ENCODE measurements at places on chromosomes 13 and 19.
A peak's percentile ranks its signal among the peaks of the same experiment; 100 is the strongest.

DNA sequence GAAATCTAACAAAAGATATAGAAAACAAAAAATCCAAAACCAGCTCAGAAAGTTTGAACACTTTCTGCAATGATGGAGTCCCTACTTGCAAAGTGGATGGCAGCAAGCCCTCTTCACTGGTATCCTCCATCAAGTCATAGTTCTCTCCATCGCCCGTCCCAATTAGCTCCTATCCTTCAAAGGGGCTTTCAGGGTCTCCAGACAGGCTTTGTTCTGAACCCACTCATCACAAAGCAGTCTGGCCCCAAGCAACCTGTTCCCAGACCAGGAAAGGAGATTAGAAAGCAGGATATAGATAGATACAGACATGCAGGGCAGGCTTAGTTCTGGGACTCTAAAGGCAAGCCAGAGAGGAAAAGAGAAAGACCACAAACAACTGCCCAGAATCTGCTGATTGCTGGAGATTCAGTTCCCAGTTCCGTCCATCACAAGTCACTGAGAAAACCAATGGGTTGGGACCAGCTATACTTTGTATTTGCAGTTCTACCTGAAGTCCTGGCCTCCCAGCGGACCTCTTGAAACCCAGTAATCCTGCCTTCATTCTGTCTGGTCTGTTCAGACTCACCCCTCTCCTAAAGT is 47.2 kb upstream of the EPHX3 start:
- no peak for DNase-seq

- no peak for DNase-seq
Measured at GRCh38 chr13:32893176-32893575, 123.0 kb upstream of the KL start.

DNA sequence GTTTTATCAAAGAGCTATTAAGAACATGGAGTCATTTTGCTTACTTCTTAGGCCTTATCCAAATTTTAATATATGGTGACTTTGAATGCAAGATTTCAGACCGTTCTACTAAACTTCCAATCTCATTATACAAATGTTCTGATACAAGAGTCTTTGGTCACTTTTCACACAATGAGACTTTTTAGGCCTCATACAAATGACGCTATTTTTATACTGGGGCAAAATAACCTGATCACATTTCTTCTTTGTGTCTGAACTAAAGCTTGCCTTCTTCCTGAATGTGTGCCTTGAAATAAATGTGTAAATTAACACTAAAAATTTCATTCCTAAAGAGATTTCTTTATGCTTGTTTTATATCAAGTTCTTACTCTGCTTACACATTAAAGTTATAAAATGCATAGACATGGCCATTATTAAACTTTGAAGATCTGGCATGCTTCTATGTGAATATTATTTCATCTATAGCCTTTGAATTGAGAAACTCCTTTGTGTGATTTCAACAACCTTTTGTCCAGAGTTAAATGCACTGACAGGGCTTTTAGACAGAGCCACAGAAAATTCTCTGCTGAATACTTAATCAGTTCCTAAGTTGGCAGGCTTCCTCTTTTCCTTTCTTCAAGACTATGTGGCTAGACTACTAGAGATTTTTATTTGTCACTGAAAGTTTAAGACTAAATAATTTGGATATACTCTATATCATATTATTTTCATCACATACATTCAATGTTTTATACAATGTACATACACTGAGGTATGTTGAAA is 86.1 kb downstream of the EDNRB start:
- no peak for DNase-seq

DNA sequence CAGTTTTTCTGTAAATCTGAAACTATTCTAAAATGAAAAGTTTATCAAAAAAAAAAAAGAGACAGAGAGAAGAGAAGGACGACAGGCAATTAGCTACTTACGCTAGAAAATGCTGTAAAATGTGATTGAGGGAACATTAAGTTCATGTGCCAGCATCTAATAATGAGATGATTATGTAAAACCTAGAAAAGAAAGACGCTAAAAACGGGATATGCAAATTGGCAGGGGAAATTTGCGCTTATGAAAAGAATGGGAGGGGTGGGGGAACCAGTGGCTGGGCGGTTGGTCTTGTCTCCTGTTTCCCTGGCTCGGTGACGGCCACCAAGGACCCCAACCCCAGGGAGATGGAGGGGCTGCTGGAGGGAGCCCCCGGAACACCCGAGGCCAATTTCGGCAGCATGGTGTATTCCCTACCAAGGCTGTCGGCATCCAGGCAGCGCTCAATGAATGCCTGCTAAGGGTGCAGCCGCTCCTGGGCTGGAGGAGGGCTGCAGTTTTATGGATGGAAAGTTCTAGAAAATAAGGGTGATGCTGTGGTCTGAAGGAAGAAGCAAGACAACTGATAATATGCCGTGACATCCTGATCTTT is 34.2 kb downstream of the GNG7 start:
- no peak for DNase-seq

GRCh38 chr13:40231311-40231710 is 435.1 kb downstream of the FOXO1 start:
- no peak for DNase-seq

DNA sequence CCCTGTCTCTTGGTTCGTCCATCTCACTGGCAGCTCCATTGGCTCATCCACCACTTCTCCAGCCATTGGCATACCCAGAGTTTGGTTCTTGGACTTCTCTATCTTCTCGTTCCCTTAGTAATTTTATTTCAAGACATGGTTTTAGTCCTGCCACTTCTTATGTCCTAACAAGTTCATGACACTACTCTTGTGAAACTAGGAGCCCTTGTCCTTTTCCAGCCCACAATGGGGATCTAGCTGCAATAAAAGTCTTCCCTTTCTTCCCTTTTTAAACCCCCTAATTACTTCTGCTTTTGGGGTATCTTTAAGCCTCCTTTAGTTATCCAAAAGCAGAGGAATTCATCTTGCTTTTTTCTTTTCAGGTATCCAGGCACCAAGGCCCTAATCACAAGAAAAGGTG is 2.9 kb upstream of the RCBTB2 start:
- DNase-seq: no peak

DNA sequence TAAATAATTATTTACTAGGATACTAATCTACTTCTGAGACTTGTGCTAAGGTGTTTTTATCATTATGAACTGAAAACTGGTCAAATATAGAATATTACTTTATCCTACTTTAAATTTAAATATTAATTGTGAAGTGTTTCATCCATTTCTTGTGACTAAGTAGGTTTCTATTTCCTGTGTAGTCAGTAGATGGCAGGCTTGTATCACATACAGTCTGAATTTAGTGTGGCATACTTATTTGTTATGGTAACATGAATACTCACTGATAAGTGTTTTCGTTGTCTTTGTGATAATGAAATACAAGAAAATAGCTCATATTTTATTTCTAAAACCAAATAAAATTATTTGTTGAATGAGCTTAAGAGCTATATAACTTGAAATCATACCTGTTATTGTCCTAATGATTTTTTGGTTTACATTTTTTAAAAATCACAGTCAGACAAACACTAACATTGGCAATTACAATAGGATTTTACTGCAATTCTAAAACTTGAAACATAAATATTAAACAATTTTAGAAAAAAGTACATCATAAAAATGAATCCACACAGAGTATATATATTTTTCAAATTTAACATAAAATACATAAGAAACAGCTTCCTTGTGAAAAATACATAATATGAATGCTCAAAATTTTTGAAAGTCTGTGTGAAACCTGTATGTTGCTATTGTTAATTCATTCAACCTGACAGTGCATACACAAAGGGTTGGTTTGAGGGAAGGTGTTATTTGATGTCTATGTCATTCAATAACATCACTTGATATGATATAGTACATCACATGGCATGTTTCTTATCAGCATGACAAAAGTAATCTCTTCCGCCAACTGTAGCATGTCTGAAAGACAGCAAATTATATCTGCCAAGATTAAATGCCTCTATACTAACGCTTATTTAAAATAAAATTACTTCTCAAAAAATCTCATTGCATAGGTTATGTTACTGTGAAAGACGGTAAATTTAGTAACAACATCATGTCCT is 904.8 kb upstream of the PCDH20 start:
- DNase-seq: peak; percentile 1

GRCh38 chr19:17873786-17874757 is 2.3 kb downstream of the SLC5A5 start:
- peak; percentile 28 for DNase-seq

DNA sequence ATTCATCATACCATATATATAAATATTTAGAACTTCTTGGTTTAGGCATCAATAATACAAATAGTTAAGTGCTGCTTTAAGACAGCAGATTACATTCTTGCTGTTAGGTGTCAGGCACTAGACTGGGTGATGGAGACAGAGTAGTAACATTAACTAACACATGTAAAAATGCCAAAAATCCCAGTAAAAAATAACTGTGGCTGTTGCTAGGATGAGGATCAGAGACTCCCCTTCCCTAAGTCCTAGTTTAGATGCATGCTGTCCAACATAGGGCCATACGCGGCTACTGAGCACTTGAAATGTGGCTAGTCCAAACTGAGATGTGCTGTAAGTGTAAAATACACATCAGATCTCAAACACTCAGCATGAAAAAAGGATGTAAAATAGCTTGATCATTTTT is 94.7 kb downstream of the CDADC1 start:
- DNase-seq: no peak

- DNase-seq: peak; percentile 90
Measured at GRCh38 chr19:54189145-54189734, at the start of gene MBOAT7. Gene MBOAT7 (minus strand): TSS chr19:54189580. CDS start chr19:54188508, 1,072 bp downstream.

DNA sequence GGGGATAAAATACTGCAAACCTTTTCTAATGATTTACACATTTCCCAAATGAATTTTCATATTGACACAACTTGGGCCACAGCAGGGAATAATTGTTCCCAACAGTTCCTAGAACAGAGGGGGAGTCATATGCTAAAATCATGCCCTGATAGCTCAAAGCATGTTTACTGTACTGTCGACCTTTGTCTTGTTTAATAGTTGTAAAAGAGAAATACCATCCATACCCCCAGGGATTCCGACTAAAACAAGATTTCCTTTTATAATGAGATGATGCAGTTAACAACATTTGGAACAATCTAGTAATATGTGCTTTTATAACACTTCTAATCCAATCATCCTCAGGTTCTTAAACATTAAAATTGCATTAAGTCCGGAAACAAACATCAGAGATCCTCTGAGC is 759.7 kb downstream of the OLFM4 start:
- DNase-seq: no peak

DNA sequence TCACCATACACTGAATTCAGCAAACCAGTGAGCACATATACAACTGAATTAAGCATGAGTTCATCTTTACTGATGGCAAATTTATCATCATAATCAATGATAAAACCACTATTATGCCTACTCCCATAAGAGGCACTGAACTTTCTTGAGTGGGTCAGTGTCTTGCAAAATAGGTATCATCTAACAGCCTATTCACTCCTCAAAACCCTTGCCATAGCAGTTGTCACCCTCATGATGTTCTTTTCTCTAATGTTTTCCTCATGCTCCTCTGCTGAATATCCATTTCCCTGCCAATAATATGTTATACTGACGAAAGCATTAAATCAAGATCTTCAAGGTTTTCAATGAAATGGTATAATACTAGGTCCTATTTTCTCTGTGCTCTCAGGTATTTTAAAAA is 5.6 kb downstream of the ARGLU1 start:
- no peak for DNase-seq

DNA sequence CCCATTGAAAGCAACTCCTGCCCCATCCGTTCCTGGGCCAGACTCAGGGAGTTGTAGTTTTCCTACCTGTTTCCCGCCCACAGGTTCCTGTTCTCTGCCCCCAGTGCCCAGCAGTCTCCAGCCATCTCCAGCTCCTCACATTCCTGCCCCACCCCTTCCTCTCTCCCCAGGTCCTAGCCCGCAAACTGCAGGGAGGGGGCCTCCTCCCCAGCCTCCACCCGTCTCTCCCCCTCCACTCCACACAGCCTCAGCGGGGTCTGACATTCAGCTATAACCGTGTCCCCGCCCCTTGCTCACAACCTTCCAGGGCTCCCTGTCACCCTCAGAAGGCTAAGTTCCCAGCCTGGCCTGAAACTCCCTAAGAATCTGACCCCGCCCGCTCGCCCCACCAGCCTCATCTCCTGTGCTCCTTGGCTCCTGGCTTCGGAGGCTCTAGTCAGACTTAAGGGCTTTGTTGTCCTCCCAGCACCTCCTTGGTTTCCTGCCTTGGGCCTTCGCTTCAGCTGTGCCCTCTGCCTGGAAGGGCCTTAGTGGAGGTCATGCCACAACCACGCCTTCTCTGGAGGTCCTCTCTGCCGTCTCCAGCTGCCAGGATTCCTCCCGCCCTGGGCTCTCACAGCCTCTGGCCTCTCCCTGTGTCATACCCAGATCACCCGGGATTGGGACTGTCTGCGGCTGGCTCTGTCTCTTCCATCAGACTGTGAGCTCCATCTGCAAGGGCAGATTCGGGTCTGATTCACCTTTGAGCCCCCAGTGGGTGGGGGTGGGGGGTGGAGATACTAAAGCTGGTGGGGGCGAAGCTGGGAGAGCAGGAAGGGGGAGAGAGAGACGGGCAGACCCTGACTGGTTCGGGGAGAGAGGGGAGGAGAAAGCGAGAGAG is 5.1 kb upstream of the SPACA6 start:
- DNase-seq: peak; percentile 54

- no peak for DNase-seq
Measured at GRCh38 chr13:40123962-40124632, 468.6 kb downstream of the COG6 start.

- DNase-seq: no peak
Measured at GRCh38 chr13:34857558-34858325, 84.3 kb upstream of the NBEA start.

GRCh38 chr19:10222201-10222890 is 8.8 kb downstream of the S1PR2 start:
- no peak for DNase-seq

DNA sequence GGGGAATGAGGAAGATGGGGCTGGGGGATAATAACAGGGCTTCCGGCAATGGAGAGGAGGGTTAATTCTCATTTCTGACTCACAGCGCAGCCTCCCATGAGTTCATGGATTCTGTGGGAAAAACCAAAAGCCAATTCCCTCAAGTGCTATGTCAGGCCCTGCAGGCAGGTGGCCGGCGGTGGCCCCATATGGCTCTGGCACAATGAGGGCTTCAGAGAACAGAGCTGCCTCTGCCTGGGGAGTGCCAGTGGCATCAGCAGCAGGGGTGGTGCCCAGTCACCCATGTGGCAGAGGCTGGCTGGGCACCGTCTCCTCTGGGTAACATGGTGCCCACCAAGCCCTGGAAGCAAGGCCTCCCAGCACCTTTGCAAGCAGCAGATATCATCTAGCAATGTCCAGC is 69.1 kb downstream of the ALOX5AP start:
- DNase-seq: no peak

GRCh38 chr19:49645995-49646394 is 4.0 kb downstream of the SCAF1 start:
- no peak for DNase-seq

GRCh38 chr19:41595890-41596280 is 19.9 kb downstream of the CEACAM21 start:
- no peak for DNase-seq
